Motor neuron (in vitro differentiated cells): ENCODE measurements at places on chromosomes 11 and 22. TPM values are rescaled to one million over a fixed set of nuclear protein-coding genes. Genes with fewer than 3 reads are reported as not detected.
A peak's percentile ranks its signal among the peaks of the same experiment; 100 is the strongest.

GRCh38 chr11:64000026-64000739 lies 13.9 kb downstream of the OTUB1 start:
- ATAC-seq = peak; percentile 68

DNA sequence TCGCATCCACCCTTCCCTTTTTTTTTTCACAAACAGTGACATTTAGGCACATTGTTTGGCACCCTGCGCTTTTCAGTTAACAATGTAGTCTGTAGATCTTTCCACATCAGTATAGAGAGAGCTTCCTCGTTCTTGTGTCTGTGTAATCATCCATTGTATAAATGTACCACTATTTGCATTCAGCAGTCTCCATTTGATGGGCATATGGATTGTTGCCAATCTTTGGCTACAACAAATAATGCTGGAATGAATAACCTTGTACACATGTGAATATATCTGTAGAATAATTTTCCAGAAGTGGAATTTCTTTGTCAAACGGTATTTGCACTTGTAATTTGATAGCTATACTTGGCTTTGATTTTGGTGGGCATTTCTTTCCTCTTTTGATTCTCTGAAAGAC lies 17.1 kb downstream of the MPEG1 start:
- ATAC-seq = no peak

GRCh38 chr11:45454917-45455401 lies 168.8 kb upstream of the SYT13 start:
- ATAC-seq = peak; percentile 36

OR5M10 gene
- not detected in 2 replicates for total RNA-seq
